ENCODE measurements at places on chromosomes 1 and 21.

DNA sequence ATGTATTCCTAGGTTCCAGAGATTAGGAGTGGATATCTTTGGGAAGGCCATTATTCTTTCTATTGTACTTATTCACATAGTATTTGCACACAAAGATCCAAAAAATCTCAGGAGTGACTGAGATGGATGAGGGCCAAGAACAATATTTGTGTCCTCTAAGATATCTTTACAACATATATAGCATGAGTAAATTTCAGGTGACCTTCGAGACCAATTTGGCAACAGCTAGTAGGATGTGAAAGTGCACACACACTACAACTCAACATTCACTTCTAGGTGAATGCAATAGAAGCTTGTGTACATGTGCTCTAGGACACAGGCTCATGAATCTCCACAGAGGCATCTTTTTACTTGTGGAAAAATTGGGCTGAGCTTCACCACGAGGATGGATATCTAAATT, 224.0 kb downstream of the C1orf94 start:
- DNase-seq = no peak

DNA sequence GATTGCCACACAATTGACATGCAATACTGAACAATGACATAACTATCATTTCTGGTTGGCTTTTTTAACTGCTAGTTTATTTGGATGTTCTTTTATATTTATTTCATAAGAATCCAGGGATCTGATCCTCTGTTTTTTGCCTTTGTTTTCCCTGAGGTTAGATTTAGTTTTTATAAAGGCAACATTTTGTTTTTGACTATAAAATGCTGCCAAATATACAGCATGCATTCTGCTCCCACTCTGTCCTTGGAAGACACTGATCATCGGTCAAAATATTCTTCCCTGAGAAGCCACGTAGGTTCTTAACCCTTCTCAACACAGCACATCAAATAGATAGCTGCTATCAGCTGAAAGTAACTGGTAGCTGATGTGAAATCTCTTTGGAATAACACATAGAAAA, 52.5 kb downstream of the LYPLAL1 start:
- DNase-seq = no peak

- no peak for DNase-seq
These were observed 28.7 kb upstream of the DYRK1A start for GRCh38 chr21:37337831-37338230.

- no peak for DNase-seq
These were observed at the start of gene CAPN9 for GRCh38 chr1:230747127-230747730. CAPN9 (plus strand) TSS chr1:230747388; CDS start chr1:230747497, 109 bp downstream.

DNA sequence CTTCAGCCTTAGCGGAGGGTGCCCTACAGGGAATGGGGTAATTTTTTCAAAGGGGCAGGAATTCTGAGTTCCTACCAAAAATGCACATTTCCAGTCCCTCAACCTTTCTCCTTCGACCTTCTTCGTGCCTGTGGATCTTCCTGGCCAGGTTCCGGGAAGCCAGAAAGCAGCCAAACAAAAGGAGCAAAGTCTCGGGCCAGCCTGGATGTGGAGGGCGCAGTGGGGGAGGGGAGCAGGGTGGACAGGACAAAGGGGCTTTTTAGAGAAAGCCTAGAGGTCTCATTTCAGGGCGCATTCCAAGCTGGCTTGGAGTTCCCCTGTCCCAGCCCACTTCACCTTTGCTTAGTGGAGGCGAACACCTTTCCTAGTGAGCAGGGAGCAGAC, 2.9 kb upstream of the INAVA start:
- DNase-seq = no peak

DNA sequence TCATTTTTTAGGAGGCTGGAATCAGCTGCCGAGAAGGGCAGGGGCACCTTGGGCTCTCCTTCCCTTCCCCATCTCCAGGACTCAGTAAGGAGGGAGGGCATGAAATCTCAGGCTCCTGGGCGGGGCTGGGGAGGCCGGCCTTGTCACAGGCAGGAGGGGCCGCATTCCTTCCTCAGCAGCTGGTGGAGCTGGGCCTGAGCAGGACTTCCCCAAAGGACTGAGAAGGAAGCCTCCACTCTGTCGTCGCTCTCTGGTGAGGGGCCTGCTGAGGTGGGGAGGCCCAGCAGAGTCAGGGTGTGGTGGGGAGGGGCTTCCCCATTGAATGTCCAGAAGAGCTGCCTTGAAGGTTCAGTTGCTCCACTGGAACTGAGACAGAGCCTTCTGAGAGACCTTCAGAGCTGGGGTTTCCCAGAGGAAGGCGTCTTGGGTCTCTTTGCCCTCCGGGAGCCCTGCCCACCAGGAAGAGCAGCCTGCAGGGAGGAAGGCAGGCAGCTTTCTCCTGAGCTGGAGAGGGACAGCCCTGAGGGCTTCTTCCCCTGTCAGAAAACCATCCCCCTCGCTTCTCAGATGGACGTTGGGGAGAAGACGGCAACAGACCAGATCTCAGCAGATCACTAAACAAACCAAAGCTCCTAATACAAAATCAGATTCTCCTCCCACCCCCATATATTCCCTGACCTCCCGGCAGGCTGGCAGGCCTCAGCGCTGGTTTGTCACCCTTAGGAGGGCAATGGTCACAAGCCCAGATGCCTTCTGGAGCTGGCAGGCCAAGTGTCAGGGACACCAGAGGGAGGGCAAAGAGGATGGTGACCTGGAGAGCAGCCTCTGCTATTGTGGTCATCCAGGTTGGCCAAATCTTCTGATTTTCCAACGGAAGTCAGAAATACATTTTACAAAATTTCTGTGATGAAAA, 10.7 kb downstream of the KCNA10 start:
- no peak for DNase-seq

DNA sequence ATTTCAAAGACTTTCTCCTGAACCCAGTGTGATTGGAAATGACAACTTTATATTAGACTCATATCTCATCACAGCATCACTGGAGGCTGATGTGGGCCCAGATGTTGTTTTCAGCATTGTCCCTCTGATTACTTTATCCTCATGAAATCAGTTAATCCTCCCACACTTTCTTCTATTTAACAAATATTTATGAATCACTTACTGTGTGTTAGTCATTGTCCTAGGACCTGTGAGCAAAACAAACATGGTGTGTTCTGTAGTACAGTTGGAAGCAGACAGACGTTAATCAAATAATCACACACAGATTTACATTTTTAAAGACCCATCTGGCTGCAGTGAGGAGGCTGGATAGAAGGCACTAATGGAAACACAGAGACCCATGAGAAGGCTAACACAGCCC, 383.7 kb downstream of the PRDM2 start:
- no peak for DNase-seq

DNA sequence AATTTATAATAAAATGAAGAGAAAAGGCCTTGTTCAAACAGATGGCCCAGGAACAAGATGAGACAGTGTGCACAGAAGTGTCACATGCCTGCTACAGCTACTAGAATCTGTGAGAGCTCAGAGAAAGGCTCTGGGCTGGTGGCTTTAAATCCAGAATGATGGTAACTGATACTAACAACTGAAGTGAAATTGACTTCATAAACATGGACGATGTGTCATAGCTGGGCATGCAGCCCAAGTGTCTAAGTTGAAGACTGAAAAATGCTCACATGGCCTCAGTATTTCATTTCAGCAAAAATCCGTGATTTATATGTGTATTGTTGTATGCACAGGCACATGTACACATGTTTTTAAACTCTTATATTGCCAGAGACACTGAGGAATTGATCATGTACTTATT, 208.3 kb upstream of the RUNX1 start:
- no peak for DNase-seq

Measured in cerebellar nuclear complex (tissue), 1 donor.